NCI-H1694 treated with DMSO at 0.1 percent for 48 hours (cell line): ENCODE measurements at places on chromosomes 3 and 15.

- no peak for DNase-seq
Measured at GRCh38 chr3:132911741-132912415, 126.3 kb upstream of the TMEM108 start.

DNA sequence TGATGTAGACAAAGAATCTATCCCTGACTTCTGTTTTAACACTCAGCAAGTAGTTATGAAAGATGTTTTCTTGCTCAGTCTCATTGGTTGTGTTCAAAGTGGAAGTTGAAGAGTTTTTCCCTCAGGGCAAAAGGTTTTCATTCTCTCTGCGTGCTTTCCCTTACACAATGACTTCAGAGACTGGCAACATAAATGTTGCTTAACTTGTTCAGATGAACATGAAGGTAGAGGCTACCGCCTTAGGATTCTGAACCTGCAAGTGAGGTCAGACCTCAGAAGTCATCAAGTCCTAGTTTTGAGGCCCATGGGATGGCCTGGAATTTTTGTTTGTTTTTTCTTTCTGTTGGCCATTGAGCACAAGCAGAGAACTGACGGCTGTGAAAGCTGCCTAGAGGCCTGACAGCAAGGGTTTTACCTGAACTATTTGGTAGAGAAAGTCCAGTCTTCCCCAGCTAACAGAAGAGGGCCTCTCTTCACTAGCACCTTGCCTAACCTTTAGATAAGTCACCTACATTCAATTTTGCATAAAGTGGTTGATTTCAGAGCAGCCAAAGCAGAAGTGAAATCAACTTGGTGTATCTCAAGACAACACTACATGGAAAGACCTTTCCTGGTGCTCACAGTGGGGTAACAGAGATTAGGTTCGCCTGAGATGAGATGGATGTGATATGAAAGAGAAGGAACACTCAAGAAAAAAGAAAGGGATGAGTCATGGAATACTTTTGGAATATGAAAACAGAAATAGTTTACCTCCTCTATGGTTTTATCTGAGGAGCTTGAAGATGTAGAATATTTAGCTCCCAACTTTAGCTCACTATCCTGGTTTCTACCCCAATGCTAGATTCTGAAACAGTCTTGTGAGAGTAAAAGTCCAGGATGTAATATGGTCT lies 53.6 kb upstream of the AP4E1 start:
- DNase-seq = peak; percentile 1

- no peak for DNase-seq
Measured at GRCh38 chr15:78950343-78950742, 5.5 kb upstream of the CTSH start.

DNA sequence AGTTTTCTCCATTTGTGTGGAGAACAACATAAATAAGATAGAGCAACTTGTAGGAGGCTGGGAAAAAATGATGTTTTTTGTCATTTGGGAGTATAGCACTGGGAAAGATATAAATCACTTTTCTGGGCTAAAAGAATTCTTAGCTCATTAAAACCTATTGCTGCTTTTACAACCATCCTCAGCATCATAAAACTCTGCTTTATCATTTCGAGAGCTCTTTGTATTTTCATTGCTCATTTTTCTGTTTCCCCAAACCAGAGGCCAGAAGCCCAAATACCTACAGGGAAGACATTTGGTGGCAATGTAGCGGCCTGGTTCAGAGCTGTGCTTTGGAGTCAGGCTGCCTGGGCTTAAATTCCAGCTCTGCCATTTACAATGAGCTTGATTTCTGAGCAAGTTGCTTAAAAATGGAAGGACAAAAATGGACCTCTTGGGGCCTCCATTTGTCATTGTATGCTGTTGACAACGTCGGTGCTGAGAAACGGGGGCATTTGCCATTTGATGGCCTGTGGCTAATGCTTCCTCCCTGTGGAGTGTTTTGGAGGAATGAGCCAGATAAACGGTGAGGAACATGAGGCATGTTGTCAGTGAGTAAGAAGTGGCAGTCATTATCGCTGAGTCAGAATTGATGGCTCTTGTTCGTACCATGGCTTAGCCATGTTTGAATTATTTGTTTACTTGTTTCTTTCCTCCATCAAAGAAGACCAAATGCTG lies 260.0 kb downstream of the EBLN2 start:
- DNase-seq = no peak

DNA sequence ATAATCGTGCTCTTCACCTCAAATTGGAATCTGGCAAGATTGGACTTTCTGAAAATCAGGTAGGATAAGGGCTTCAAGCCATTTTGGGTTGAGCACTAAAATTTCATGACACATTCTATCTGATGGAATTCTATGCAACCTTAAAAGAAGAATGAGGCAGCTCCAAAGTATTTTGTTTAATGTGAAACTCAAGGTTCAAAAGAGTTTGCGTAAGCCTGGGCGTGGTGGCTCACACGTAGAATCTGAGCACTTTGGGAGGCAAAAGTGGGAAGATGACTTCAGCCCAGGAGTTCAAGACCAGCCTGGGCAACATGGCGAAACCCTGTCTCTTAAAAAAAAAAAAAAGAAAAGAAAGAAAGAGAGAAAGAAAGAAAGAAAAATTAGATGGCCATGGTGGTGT lies 3.6 kb upstream of the PLA1A start:
- no peak for DNase-seq

DNA sequence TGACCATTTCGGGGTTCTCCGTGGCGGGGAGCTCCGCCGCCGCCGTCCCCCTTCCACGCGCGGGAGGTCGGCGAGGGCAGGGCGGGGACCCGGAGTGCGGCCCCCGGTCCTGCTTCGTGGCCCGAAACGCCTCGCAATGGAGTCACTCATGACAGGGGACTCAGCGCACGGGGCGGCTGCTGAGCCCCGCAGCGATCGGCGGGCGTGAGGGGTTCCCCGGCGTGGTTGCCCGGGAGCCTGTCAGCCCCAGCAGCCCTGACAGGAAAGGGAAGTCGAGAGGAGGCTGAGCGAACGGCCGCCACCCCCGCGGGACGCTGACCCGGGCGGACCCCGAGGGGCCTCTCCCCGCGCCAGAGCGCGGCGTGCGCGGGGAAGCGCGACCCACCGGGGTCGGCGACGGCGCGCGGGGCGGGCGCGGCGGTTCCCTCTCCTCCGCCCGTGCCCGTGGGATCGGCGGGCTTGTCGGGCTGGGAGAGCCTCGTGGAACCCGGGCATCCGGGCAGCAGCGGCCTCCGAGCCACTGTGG lies 564 bp upstream of the PIGZ start:
- DNase-seq = no peak

DNA sequence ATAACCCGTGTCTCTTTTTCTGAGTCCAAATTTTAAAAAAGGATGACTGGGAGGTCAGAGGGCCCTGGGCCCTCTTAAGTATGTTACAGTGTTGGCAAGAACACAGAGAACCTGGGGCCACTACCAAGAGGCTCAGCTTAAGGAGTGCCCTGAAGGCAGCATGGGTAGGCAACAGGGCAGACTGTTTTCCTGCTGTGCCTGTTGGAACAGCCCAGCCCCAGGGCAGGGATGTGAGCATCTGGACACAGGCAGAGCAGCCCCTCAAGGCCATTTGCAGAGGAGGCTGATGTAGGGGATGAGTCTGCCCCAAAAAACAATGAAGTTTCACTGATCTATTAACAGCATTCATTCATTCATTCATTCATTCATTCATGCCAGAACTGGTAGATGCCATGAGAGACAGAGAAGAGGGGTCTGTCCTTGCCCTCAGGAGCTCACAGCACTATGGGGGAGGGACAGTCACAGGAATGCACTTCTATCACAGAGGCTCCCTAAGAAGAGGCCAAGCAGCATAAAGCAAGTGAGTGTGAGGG lies 2.2 kb upstream of the LTF start:
- no peak for DNase-seq

- DNase-seq = no peak
Measured at GRCh38 chr15:58332676-58333400, 99.0 kb upstream of the LIPC start.

DNA sequence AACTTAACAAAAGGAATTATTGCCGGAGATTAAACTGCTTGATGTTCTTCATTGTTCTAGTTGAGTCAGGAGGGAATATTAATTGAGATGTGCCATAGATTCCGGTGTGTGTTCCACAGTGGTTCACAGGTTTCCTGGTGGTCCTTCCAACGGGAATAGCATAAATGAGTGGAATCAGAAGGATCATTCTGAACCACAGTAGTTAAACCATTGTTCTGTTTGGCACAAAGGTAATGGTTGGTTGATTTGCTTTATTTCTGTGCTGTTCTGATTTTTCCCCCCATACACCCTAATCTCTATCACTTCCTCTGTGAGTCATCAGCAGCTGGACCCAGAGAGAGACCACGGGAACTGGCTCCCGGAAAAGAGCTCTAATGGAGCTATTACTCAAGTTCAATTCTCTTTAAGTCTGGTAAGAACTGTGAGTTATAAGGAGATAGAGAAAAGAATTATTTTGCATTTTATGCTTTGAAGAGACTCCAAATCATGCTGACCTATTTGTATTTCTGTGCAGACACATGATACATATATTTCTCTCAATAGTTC lies 627.2 kb downstream of the ZIC1 start:
- DNase-seq = no peak

- no peak for DNase-seq
Measured at GRCh38 chr3:126544596-126545281, 14.0 kb downstream of the C3orf22 start.

DNA sequence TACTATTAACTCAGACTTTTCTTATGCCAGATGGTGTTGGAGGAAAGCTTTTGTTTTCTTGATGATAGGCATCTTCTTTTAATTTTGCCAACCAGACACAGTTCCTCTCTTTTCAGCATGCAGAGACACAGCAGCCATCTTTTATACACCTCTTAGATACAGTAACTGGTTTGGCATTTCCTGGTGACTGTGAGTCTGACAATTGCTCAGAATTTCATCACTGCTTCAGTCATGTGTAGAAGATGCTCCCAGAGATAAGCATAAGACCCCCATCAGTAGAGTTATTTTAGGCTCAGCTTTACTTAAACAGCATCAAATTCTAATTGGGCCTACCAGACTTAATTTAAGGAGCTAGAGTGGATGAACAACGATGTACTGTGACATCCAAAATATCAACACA lies 779.0 kb downstream of the SQOR start:
- no peak for DNase-seq

GRCh38 chr15:56086566-56086965 lies 93.2 kb upstream of the NEDD4 start:
- DNase-seq = no peak

- no peak for DNase-seq
Measured at GRCh38 chr3:81443457-81443782, 318.0 kb downstream of the GBE1 start.

- no peak for DNase-seq
Measured at GRCh38 chr3:120072867-120073525, 21.3 kb downstream of the GSK3B start.

GRCh38 chr15:101698314-101698713 lies 26.0 kb downstream of the TARS3 start:
- DNase-seq = no peak

DNA sequence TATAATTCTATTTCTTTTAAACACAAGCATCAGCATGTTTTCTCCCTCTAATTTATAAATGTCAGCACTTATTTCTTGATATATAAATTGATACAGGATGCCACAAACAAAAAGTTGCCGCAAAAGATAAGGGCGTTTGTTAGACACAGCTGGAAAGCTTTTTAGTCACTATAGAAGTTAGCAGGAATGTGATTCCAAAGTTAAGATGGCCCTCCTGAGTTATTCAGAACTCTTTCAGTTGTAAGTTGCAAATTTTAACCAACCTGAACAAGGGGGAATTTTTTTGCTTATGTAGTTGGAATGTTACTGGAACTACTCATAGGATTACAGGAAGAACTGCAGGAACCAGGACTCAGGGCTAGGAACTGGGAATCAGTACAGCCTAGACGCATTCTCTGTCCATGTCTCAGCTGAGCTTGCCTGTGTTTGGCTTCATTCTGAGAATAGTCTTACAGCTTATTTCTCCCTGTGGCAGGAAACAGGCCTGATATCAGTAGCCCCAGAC lies 166.3 kb downstream of the VGLL4 start:
- DNase-seq = no peak

DNA sequence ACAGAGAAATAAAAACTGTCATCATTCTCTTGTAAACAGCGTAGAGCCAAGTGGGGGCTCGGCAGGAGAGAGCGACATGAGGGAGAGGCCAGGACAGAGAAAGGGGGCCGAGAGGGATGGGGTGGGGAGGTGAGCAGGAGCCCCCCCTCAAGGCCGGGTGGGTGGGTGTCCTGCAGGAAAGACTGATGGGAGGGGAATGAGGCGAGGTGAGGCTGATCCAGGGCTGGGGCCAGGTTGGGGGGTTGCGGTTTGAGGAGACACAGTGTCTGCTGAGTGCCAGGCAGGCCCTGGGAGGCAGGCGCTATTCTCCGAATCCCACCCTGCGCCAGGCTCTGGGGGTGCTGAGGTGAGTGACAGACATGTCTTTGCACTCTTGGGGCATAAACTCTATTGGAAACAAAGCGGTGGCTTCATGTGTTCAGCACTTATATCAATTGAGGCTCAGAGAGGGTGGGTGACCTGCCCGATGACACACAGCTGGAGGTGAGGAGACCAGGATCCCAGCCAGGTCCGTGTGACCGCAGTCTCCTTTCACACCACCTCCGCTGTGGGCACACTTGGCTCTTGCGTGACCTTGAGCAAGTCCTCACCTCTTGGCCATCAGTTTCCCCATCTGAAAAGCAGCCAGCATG lies 19.6 kb upstream of the CSPG4 start:
- no peak for DNase-seq

- DNase-seq = no peak
Measured at GRCh38 chr3:10338591-10339353, 17.9 kb upstream of the SEC13 start.

GRCh38 chr3:171364500-171364899 lies 95.7 kb downstream of the TNIK start:
- no peak for DNase-seq

GRCh38 chr15:37078566-37078965 lies 21.8 kb downstream of the MEIS2 start:
- DNase-seq = no peak

DNA sequence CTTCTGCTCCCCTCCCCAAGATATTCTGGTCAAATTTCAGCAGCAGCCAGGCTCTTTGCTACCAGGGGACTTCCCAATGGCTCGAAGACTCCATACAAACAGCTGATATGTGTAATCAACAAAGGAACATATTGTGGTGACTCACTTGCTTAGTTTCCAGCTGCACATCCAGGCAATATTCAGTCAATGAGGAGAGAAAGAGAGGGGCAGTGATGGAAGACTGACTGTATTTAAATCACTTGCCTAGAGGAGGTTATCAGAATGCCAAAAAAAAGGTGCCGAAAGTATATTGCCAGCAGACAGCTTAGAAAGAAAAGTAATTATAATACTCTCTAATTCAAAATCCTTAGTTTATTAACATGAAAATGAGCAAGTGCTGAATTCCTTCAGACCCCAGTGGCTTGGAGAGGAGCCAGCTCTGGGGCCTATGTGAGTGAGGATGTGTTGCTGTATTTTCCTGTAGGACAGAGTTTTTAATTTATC lies 236.5 kb downstream of the LRTM1 start:
- no peak for DNase-seq

GRCh38 chr15:75731248-75732151 lies 18.9 kb upstream of the CSPG4 start:
- no peak for DNase-seq

DNA sequence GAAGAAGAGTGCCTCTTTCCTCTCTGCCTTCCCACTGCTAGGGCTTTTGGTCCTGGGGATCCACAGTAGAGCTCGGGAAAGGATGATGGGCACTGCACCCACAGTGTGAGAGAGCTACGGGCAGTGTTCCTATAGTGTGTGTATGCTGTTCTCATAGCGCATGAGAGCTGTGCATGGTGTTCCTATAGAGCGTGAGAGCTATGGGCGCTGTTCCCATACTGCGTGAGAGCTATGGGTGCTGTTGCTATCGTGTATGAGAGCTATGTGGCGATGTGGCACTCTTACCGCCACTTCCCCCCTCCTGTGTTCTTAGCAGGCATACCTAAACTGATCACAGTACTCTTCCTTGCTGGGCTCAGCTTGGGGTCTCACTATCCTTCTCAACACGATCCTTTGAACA lies 213.5 kb downstream of the EDEM1 start:
- DNase-seq = no peak
